ENCODE measurements at places on chromosomes 1 and 21. TPM values are rescaled to one million over a fixed set of nuclear protein-coding genes. Genes with fewer than 3 reads are reported as not detected.

SLAMF9 gene
- not detected for total RNA-seq

DNA sequence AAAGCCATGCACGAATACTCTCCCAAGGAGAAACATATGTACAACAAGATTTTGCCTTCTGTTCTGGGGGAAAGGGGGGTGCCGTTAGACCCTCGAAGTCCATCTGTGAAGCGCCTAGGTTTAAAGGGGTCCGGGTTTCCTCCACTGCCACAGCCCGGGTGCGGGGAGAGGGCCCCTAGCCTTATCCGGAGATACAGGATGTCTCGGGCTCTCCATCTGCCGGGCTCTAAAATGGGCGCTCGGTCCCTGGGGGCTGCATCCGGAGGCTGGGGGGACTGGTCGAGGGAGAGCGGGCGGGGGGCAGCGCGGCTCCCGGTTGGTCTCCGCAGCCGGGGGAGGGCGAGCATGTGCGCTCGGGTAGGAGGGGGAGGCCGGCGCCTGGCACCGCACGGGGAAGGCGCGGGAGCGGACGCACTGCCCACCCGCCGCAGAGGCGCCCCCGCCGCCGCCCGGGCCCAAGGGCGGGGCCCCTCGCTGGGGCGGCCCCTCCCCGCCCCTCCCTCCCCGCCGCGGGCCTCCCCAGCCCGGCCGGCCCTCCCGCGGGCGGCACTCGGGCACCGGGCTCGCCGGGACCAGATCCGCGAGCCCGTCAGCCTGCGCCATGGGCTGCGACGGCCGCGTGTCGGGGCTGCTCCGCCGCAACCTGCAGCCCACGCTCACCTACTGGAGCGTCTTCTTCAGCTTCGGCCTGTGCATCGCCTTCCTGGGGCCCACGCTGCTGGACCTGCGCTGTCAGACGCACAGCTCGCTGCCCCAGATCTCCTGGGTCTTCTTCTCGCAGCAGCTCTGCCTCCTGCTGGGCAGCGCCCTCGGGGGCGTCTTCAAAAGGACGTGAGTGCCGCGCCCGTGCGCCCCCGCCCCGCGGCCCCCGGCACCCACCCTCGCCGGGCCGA, 63.1 kb downstream of the ELK4 start:
- no peak for DNase-seq
- H3K4me1 ChIP-seq, result peaks cover 5% of the 10 kb centered on the region
- peaks cover 80% of the 10 kb centered on the region for H3K27me3 ChIP-seq
- H3K27ac ChIP-seq, result no peak overlapping the region

DNA sequence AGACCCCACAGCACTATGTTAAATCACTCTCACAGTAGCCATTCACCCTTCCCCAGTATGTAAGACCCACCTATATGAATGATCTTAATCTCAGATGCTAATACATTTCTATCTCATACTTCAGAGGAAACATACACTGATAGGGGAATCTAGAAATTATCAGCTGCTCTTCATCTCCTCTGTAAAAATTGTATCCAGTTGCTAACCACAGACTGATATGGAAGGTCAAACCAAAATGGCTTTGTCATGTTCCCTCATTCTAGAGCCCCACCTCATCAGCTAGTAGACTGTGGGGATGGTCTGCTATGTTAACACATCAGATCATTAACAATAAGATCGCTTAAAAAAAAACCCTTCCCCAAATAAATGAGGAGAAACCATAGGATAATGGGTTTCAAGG, 71.7 kb downstream of the UBR4 start:
- no peak for DNase-seq
- no peak overlapping the region for H3K4me3 ChIP-seq
- H3K27me3 ChIP-seq, result no peaks in the 10 kb centered on the region
- H3K4me1 ChIP-seq, result no peaks in the 10 kb centered on the region
- peaks cover 78% of the 10 kb centered on the region for H3K36me3 ChIP-seq

GRCh38 chr21:25700741-25701140, 34.0 kb downstream of the ATP5PF start:
- no peaks in the 10 kb centered on the region for H3K36me3 ChIP-seq
- no peak overlapping the region for H3K27ac ChIP-seq
- DNase-seq, result no peak
- no peaks in the 10 kb centered on the region for H3K27me3 ChIP-seq

GRCh38 chr1:116579259-116579875, 8.5 kb upstream of the CD58 start:
- H3K4me1 ChIP-seq, result peaks cover 6% of the 10 kb centered on the region
- no peak overlapping the region for H3K27ac ChIP-seq
- H3K36me3 ChIP-seq, result peaks cover 21% of the 10 kb centered on the region
- DNase-seq, result no peak
